ENCODE measurements at places on chromosomes 16 and 17. TPM values are rescaled to one million over a fixed set of nuclear protein-coding genes. Genes with fewer than 3 reads are reported as not detected.

DNA sequence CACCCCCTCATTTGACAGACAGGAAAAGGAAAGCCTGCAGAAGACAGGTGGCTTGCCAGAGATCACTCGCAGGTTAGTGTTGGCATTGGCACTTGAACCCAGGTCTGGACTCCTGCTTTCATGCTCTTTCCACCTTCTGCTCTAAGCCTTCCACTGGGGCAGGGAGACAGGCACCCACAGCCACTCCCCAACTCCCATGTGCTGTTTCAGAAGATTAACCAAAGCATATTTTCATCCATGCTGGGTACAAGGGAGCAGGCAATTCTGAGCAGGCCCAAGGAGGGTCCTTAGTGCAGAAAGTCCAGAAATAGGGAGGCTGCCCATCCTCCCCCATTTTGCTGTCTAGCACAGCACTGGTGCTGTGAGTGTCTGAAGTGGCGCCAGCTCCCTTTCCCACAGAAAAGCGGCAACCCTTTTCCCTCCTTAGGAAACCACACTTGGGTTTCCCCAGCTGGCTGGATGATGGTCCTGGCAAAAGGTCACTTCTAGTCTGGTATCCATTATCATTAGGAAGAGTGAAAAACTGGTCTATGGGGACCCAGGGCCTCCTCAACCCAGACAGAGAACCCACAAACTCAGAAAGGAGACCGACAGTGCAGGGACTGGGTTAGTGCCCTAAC, 2.0 kb upstream of the CAVIN1 start:
- no peak for DNase-seq

RNF112 gene
- total RNA-seq = 1.6 TPM

DPEP1 gene
- not detected for total RNA-seq

GRCh38 chr16:10617662-10618420, 37.4 kb upstream of the EMP2 start:
- no peak for DNase-seq

USP6 gene
- 0.05 TPM for total RNA-seq

JPH3 gene
- total RNA-seq = 0.14 TPM

- no peak for DNase-seq
Observed at GRCh38 chr17:38742411-38743308, 5.5 kb downstream of the PCGF2 start.

NAGS gene
- total RNA-seq = 0.11 TPM

DNA sequence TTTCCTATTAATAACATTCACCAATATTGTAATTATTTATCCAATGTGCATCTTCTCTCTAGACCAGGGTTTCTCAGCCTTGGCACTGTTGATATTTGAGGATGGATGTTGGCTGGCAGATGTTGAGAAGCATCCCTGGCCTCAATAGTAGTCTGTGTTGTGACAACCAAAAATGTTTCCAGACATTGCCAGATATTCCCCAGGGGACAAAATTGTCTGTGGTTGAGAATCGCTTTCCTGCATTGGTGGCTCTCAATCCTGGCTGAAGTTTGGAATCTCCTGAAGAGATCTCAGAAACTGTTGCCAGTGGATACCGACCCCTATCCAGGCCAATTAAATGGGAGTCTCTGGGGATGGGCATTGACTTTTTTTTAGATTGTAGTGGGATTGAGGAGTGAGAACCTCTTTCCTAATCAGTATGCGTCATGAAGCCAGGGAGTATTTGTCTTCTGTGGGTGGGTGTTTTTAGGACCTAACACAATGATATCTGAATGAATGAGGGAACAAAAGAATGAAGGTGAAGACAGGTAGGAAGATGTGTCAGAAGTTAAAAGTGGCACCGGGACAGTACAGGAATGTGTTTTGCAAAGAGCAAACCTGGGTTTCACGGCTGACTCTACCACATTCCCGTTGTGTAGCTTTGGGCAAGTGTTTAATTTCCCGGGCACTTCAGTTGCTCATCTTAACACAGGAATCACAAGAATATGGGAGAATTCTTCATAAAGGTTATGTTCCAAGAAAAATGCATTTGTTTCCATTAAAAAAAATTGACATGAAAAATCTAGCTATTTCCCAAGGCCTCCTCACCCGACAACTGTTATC, 24.3 kb downstream of the HSD17B2 start:
- no peak for DNase-seq

YPEL3 gene
- 54.4 TPM for total RNA-seq

DNA sequence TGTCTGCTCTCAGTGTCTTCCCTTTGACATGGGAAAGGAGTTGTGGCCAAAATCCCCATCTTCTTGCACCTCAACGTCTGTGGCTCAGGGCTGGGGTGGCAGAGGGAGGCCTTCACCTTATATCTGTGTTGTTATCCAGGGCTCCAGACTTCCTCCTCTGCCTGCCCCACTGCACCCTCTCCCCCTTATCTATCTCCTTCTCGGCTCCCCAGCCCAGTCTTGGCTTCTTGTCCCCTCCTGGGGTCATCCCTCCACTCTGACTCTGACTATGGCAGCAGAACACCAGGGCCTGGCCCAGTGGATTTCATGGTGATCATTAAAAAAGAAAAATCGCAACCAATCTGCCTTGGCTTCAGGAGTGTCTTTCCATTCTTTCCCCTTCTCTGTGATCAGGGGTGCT, 918 bp upstream of the MRM1 start:
- DNase-seq = no peak

GRCh38 chr17:57860414-57860999, 10.7 kb upstream of the MRPS23 start:
- DNase-seq = no peak

KRT36 gene
- total RNA-seq = not detected

DNA sequence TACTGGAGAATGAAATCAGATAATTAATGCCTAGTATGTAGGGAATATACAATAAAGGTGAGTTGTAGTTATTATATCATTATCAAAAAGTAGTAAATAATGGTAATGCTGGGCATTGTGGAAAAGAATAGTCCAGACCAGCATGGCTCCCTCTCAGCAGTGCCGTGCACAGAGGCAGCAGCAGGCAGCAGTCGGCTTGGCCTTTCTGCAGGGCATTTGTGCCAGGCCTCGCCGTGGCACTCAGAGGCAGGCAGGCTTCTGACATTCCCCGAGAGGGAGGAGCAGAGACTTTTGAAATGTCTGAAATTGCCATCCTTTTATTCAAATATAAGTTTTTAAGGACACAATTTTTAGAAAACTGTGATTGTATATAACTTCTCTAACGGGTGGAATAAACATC, 15.0 kb downstream of the KIAA0513 start:
- no peak for DNase-seq

DNA sequence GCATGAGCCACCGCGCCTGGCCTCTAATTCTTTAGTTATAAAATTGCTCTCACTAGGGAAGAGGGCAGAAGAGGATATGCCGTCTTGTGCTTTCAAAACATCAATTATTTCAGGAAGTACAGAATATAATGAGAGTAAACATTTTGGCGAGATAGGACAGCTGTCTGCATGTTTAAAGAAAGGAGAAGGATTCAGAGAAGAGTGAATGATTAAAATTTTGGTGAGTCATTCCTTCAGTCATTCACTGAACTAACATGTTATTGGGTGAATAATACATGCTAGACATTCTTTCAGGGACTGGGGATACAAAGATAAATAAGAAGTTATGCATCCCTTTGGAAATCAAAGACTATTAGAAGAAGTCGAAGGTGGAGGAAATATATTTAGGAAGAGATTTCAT, 590.3 kb upstream of the GOT2 start:
- no peak for DNase-seq

GRCh38 chr16:89257757-89258465, 40.4 kb downstream of the ZNF778 start:
- no peak for DNase-seq

DNA sequence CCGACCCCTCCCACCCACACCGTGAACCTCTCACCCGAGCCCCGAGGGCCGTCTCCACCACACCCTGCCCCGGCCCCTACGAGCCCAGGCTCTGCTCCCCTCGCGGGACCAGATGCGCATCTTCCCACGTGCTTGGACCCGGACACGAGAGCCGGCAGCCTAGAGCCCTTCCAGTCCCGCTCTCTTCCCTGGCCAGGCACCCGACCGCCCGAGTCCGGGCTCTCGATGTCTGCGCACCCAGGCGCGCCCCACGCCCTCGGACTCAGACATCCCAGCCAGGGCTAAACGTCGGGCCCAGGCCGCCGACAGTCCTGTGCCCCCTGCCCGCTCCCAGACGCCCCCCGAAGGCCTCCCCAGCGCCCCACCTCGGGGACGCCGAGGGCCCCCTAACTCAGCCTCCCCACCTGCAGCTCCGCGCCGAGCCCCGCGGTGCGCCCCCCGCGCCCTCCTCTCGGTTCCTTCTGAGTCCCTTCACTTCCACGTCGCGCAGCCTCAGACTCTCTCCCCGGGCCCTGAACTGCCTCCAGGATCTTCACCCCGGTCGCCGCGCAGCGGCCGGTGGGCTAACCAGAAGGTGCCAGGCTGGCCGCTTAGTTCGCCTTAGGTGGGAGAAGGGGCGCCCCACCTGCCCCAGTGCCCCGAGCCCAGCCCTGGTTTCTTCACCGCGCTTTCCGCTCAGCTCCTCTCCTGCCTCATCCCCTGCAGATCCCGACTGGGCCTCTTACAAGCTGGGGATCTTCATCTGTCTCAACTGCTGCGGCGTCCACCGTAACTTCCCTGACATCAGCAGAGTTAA, 688 bp downstream of the ADAP2 start:
- DNase-seq = peak; percentile 17

KRT31 gene
- total RNA-seq = not detected

DNA sequence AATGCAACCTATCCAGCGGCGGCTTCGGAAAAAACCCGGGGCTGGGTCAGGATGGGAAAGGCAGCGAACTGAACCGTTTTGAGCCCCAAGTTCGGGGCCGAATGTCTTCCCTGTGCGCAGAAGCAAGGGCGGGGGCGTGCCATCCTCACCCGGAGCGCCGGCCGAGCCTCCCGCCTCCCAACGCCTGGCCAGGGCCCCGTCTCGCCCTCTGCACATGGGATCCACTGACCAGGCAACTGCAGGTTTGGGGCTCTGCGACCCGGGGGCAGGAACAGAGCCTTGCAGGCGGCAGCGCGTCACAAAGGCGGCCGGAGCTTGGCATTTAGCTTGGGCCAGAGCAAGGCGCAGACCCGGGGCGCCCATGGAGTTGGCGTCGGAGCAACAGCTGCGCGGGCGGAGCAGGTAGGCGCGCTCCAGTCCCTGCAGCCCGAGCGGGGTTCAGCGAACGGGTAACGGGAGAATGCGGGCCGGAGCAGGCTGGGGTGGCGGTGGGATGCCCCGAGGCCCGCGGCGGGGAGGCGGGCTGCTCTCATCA, at the start of gene FBXO39:
Gene FBXO39 (plus strand): TSS at position 345 of the 535 bp plus-strand sequence. CDS start 3,654 bp downstream, outside the sequence.
- no peak for DNase-seq

TMEM220 gene
- 6.4 TPM for total RNA-seq

NHERF2 gene
- 221 TPM for total RNA-seq

DNA sequence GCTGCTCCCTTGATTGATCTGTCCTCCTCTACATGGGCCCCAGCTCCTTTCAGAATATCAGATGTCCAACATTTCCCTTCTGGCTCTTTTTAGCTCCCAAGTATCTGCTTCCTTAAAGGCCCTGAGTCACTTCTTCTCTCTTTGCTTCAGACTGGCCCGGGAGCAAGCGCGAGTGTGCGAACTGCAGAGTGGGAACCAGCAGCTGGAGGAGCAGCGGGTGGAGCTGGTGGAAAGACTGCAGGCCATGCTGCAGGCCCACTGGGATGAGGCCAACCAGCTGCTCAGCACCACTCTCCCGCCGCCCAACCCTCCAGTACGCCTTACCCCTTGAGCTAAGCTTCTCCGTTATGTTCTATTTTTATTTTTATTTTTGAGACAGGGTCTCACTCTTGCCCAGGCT, 12.3 kb downstream of the CNTROB start:
- DNase-seq = no peak

DNA sequence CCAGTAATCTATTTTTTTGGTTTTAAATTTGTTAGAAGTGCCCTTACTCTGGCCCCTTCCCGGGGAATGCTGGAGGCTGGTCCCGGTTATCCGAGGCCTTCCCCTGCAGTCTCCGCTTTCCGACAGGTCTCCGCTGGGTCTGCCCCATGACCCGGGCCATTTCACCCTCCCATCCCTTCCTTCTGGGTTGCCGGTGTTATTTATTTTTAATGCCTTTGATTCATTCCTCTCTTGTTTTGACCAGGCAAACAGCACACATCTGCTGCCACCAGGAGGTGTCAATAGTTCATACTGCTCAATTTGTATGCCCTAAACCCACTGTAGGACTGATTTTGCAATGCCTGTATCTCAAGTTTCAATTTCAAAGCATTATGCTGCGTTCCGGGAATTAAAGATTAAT, 113.2 kb upstream of the IRX5 start:
- DNase-seq = no peak

MPP2 gene
- total RNA-seq = 12.1 TPM

RAD51C gene
- 37.6 TPM for total RNA-seq

GRCh38 chr16:77675464-77676324, 46.6 kb upstream of the NUDT7 start:
- peak; percentile 32 for DNase-seq

WNT9B gene
- 0.85 TPM for total RNA-seq

DNA sequence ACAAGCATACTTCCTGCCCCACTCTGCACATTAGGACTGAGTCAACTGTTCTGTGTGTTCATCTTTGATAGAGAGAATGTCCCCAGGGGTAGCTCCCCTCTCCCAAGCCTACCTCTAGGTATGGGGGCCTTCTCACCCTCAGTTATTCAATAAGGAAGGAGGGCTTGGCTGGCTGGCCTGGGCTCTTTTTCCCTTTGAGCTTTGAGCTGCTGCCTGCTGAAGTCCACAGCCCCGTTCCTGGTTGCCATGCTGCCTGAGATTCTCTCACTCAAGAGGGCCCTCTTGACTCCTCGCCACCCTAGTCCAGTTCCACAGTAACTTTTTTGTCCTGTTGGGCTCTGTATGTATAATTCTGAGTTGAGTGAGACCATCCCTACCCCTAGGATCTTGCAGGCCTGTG, 5.1 kb downstream of the B3GNT9 start:
- DNase-seq = no peak

ITGA3 gene
- 17.0 TPM for total RNA-seq

KIF19 gene
- total RNA-seq = 0.08 TPM

KRTAP9-4 gene
- total RNA-seq = not detected

- DNase-seq = no peak
Observed at GRCh38 chr16:50917950-50918703, 176.2 kb downstream of the CYLD start.

DNA sequence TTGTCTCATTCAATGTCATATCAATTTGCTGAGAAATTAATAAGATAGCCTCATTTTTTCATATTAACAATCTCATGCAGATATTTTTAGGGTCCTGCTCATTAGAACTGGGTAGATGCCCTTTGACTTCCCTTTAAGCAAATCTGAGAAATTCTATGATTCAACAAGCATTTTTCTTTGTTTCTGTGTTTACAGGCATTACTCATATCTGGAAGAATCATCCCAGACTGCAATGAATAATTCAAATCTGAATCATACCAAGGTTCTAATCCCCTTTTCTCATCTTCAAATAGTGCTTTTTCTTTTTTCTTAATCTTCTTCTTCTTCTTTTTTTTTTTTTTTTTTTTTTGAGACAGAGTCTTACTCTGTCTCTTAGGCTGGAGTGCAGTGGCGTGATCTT, 69.2 kb upstream of the KIFC3 start:
- DNase-seq = no peak

GRCh38 chr17:80901319-80901718, 90.3 kb upstream of the CHMP6 start:
- DNase-seq = no peak

C16orf86 gene
- total RNA-seq = 2.9 TPM

All from left ventricle myocardium inferior (tissue), 1 donor.